ENCODE measurements at places on chromosomes 5 and 9. TPM values are rescaled to one million over a fixed set of nuclear protein-coding genes. Genes with fewer than 3 reads are reported as not detected.

DNA sequence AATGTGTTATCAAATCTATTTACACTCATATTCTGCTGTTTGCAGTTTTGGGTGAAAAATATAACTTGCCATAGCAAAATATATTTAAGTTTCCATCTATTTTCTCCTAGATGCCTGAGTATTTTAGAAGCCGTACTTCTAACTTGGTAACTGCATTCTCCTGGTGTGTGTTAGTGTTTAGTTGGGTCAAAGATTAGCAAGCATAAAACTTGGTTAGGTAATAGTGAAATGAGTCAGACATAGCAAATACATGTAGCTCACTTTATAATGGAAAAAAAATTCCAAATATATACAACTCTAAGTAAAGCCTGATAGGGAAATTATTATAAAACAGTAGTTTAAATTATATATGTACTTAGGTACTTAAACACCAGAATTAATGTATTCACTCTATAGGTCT, 640.7 kb upstream of the ST8SIA4 start:
- no peaks in the 10 kb centered on the region for H3K27me3 ChIP-seq
- H3K4me3 ChIP-seq = no peak overlapping the region
- H3K4me1 ChIP-seq = no peaks in the 10 kb centered on the region
- H3K36me3 ChIP-seq = no peaks in the 10 kb centered on the region
- no peak for DNase-seq
- no peak overlapping the region for H3K27ac ChIP-seq

Gene MZB1
- total RNA-seq = not detected

- DNase-seq = no peak
- no peaks in the 10 kb centered on the region for H3K4me1 ChIP-seq
- no peaks in the 10 kb centered on the region for H3K36me3 ChIP-seq
- no peak overlapping the region for H3K27ac ChIP-seq
These were observed 34.8 kb downstream of the HTR4 start for GRCh38 chr5:148619484-148619883.

- no peak overlapping the region for H3K4me3 ChIP-seq
- no peaks in the 10 kb centered on the region for H3K4me1 ChIP-seq
- H3K27ac ChIP-seq = no peak overlapping the region
- no peaks in the 10 kb centered on the region for H3K36me3 ChIP-seq
- DNase-seq = no peak
- H3K27me3 ChIP-seq = no peaks in the 10 kb centered on the region
These were observed 95.3 kb downstream of the SPOCK1 start for GRCh38 chr5:137403869-137404268.

DNA sequence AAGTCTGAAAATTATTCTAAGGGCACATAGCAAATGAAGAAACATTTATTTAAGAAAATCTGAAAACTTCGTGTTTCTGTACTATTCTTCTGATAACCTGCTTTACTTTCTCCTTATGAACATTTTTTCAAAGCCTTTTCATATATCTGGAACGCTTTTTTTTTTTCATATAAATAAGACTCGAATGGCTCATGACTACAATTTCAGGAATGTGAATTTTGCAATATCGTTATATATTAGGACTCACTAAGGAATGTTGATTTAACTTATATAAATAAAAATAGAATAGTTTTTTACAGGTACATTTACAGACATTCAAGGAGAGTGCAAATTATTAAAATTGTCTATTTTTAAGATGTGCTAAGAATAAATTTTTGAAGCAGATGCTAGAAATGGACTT, 42.9 kb downstream of the GPBP1 start:
- no peaks in the 10 kb centered on the region for H3K27me3 ChIP-seq
- peaks cover 34% of the 10 kb centered on the region for H3K36me3 ChIP-seq
- no peaks in the 10 kb centered on the region for H3K4me1 ChIP-seq

GRCh38 chr5:115097236-115097635, 72.5 kb downstream of the TRIM36 start:
- DNase-seq = no peak
- no peaks in the 10 kb centered on the region for H3K36me3 ChIP-seq
- no peaks in the 10 kb centered on the region for H3K27me3 ChIP-seq
- H3K27ac ChIP-seq = no peak overlapping the region

DNA sequence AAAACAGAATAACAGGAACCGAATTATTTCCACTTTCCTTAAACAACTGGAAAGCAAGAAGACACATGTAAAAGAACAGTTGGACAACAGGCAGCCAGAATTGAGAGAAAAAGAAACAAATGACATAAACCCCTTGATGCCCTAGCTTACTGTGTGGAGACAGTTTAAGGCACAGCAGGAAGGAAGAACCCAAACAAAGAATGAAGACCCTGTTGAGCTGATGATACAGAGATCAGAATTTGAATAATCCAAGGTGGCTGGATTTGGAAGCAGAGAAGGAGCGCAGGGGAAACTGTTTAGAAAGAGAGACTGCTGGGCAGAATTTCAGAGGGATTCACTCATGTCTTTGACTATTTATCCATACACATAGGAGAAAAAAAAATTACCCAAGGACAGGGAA, 316.3 kb upstream of the POU5F2 start:
- H3K27me3 ChIP-seq = no peaks in the 10 kb centered on the region
- H3K4me1 ChIP-seq = no peaks in the 10 kb centered on the region
- no peaks in the 10 kb centered on the region for H3K36me3 ChIP-seq
- DNase-seq = no peak
- H3K27ac ChIP-seq = no peak overlapping the region

Gene CORO2A
- total RNA-seq = 26.2 TPM

DNA sequence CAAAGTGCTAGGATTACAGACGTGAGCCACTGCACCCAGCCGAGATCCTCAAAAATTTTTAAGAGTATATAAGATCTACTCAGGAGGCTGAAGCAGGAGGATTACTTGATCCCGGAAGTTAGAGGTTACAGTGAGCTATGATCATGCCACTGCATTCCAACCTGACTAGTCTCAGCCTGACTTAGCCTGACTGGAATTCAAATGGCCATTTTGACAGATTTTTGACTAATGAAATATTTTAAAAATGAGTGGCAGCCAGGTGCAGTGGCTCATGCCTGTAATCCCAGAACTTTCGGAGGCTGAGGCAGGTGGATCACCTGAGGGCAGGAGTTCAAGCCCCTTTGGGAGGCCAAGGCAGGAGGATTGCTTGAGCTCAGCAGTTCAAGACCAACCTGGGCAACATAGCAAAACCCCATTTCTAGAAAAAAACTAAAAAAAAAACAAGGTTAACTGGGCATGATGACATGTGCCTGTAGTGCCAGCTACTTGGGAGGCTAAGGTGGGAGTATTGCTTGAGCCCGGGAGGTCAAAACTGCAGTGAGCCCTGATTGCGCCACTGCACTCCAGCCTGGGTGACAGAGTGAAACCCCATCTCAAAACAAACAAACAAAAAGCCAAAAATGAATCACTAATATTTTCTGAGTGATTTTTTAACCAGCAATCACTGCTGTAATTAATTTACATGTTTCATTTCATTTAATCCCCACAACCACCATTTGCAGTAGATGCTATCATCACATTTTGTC, 16.6 kb downstream of the ATOX1 start:
- no peaks in the 10 kb centered on the region for H3K27me3 ChIP-seq
- DNase-seq = no peak
- peaks cover 6% of the 10 kb centered on the region for H3K4me1 ChIP-seq
- no peak overlapping the region for H3K4me3 ChIP-seq

- H3K27me3 ChIP-seq = no peaks in the 10 kb centered on the region
- peak overlapping the region; percentile 84 for H3K27ac ChIP-seq
- H3K4me1 ChIP-seq = peaks cover 5% of the 10 kb centered on the region
- H3K4me3 ChIP-seq = peak overlapping the region; percentile 79
These were observed 1.2 kb upstream of the ADAMTS6 start for GRCh38 chr5:65482736-65483545.

Gene IL33
- not detected for total RNA-seq

Data from H1 (cell line).